D341Med (cell line): ENCODE measurements at places on chromosomes 7 and 10.

DNA sequence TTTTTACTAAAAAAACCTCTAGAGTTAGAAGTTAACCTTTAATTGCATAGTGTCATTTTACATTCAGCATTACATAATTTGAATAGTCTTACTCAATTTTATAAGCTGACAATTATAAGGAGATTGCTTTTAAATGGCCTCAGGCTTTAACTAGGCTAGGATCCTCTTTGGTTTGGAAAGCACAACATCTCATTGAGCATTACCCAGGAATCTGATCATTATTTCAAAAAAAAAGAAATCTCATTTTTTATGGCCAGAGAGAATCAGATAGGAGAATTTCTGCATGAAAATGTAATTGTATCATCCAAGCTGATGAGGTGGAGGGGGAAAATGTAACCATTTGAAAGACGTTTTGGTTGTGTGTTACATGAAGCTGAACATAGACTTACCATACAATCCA is 324.9 kb upstream of the POT1 start:
- no peak for DNase-seq

- no peak for DNase-seq
These were observed 255.1 kb downstream of the TNS3 start for GRCh38 chr7:47326808-47327207.

- peak; percentile 30 for DNase-seq
These were observed 153.3 kb downstream of the STK31 start for GRCh38 chr7:23863209-23863787.

- DNase-seq = no peak
These were observed 51.2 kb upstream of the TMEM229A start for GRCh38 chr7:124084024-124084423.

DNA sequence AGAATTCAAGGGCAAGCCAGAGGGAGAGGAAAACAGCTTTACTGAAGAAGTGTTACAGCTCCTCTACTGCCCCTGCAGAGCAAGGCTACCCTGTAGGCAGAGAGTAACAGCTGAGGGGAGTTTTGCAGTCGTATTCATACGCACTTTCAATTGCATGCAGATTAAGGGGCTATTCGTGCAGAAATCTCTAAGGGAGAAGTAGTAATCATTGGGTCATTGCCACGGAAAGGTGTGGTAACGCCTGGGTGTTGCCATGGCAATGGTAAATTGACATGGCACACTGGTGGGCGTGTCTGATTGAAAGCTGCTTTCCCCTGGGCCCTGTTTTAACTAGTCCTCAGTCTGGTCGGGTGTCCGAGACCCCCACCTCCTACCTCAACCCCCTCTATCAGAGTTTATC is 227.2 kb downstream of the NSUN6 start:
- no peak for DNase-seq

- DNase-seq = peak; percentile 50
These were observed 922 bp downstream of the CXCL12 start for GRCh38 chr10:44383749-44384600.

- peak; percentile 73 for DNase-seq
These were observed 61.0 kb upstream of the NFE2L3 start for GRCh38 chr7:26090927-26091519.

DNA sequence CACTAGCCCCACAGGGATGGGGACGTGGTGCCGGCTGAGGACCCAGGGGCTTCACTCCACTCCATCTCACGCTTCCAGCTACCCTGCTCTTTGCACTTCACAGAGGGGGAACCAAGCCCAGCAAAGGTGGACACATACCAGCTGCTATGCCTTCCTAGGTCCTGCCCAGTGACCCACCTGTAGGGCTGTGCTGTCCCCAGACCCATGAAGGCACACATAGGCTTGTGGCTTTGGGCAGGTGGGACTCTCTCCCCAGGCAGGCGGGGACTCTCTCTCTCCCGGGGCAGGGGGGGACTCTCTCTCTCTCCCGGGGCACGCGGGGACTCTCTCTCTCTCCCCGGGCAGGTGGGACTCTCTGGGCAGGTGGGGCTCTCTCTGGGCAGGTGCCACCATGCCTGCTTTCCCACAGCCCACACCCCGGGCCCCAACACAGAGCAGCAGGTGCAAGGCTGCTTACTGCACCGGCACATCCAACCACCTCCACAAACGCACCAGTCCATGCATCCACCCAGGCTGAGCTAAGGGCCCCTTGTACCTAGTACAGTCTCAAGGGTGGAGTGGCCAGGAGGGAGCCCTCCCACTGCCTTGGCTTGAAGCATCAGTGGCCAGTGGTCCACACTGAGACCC is 13.8 kb upstream of the GPR146 start:
- DNase-seq = no peak

DNA sequence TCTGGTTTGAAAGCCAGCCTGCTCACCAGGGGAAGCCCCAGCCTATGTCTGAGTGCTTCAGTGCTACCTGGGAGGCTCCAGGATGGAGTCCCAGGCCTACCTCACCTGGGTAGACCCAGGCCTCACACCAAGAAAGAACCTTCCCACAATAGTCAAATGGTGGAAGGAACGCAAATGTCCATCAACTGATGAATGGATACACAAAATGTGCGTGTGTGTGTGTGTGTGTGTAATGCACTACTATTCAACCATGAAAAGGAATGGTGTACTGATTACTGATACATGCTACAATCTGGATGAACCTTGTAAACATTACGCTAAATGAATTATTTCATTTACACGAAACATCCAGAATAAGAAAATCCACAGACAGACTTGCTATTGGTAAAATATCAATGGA is 15.2 kb upstream of the ADRB1 start:
- no peak for DNase-seq

DNA sequence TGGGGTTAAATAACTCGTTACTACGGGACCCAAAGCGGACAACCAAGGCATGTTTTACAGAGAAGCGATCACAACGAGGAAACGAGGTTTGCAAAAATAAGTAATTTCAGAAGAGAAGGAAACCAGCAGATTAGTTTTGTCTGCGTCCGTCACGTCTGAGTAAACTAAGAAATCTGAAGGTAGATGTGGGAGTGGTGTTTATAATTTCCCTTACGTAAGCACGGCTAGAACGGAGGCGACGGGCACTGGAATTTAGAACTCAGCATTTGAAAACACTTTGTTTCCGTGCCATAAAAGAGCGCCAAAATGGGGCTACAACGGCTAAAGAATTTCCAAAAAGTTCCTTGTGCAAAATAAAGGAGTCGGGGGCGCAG is 718 bp upstream of the UMAD1 start:
- DNase-seq = no peak

DNA sequence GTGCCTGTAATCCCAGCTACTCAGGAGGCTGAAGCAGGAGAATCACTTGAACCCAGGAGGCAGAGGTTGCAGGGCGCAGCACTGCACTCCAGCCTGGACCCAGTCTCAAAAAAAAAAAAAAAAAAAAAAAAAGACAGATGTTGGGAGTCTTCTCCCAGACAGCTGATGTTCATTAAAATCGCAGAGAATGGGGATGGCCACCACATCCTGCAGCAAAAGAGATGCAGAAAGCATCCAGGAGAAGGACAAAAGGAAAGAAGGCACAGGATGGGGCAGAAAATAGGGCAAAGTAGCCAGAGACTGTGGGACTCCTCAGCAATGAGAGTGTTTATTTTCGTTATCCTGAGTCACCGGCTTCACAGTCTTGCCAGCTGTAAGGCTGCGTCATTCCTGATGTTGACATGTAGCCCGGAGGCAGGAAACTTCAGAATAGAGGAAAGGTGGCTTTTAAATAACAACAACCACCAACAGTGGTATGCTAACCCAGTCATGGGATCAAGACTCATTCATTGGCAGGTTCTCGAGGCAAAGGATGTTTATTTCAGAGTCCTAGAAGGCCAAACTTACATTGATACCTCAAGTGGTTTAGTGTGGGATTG is 149.5 kb upstream of the SVIL start:
- no peak for DNase-seq

GRCh38 chr7:45130910-45131309 is 19.4 kb upstream of the TBRG4 start:
- no peak for DNase-seq

DNA sequence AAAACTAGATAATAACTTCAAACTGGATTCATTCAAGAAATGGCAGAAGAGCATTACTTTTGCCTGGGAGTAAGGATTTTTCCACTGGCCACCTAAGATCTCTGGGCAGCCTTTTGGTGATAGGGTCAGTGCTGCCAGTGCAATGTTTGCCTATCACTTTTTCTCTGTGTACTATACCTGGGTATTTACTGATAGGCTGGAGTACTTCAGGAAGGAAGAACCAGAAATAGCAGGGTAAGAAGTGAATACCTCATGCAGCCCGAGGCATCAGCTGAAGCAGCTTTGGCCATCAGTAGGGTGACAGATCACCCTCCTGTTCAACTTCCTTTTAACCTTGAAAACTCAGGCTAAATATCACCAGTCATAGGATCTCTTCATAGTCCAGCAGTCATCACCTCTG is 5.5 kb upstream of the PAPSS2 start:
- DNase-seq = no peak

- no peak for DNase-seq
These were observed 15.2 kb downstream of the PALD1 start for GRCh38 chr10:70493660-70494234.

GRCh38 chr7:69622960-69623359 is 24.7 kb downstream of the AUTS2 start:
- no peak for DNase-seq

GRCh38 chr7:38393874-38394273 is 120.4 kb upstream of the TARP start:
- no peak for DNase-seq

- no peak for DNase-seq
These were observed 37.4 kb downstream of the AMZ1 start for GRCh38 chr7:2725178-2726105.

DNA sequence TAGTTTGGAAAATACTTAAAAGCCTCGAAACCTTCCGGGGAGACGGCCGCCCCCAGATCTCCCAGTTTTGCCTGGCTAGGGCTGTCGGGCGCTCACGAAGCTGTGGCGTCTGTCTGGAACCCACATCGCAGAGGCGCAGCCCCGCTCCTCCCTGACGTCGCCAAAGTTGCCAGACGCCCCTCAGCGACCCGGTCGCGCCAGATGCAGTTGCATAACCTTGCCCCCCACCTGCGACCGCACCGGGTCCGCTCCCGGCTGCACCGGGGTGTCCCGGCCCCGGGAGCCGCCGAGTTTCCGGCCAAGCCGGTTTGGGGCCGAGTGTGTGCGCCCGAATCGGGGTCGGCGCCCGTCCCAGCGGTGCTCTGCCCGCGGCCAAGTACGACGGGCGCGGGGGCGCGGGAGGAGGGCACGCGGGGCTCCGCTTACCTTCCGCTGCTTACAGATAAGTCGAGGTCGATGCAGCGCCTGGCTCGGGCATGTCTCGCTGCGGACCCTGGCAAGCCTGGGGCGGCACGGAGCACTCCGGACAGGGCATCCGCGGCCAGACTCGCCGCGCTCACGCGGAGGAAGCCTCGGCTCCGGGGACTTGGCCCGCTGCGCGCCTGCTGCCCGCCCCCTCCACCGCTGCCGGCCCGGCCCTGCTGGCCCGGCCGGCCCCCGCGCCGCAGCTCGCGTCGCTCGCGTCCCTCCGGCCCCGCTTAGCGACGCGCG is 665 bp downstream of the INSYN2A start:
- peak; percentile 53 for DNase-seq

DNA sequence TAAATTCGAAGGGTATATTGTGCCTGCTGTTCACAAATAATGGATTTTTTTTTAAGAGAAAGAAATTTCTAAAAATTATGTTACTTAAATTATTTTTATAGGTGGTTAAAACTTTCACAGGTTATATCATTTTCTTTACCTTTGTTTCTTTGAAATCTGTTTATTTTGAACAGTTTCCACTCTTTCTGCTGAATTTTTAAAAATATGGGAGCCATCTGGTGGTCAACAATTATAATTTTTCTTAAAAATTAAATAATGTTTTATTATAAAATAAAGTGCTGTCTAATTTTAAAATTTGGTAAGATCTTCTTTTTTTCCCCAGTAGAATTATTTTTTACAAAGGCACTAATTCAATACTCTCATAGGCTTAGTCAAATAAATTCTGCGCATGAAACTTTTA is 263.9 kb downstream of the ETV1 start:
- DNase-seq = no peak

DNA sequence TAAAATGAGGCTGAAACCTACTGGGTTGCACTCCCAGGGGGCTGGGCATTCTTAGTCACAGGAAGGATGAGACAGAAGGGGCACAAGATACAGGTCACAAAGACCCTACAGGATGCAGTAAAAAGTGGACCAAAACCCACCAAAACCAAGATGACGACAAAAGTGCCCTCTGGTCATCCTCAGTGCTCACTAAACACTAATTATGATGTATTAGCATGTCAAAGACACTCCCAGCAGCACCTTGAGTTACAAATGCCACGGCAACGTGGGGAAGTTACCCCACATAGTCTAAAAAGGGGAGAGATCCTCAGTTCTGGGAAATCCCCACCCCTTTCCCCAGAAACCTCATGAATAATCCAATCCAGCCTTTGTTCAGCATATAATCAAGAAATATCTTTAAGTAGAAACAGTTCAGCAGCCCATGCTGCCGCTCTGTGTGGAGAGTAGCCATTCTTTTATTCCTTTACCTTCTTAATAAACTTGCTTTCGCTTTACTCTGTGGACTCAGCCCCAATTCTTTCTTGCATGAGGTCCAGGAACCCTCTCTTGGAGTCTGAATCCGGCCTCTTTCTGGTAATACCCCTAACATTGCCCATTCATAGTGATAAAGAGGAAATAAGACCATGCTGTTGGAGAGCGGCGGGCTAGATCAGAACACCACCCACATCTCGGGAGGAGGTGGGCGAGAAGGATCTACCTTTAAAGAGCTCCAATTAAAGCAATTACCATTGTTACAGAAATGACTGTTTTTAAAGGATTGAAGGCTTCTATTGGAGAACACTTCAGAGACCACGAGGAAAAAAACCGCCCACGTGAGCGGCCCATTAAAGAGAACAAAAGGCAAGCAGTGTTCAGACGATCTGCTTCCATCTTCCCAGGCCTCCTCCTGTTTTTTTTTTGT is 170.9 kb downstream of the USP6NL start:
- DNase-seq = no peak

DNA sequence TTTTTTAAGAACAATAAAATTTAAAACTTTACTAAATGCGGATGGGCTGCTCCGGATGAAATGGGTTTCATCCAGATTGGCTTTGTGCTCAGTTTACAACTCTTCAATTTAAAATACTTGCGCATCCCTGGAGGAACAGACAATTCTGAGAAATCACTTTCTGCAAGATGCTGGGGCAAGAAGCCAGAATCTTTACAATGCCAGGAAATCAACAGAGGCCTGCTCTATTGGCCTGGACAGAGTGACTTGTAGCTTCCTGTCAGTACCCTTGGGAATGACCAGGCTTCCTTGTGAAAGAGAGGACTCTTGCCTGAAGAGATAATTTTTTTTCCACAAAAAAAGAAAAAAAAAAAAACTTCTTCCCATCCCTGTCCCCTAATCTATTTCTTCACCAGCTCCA is 3.9 kb upstream of the FAM13C start:
- no peak for DNase-seq
